ENCODE measurements at places on chromosomes 5 and 9. TPM values are rescaled to one million over a fixed set of nuclear protein-coding genes. Genes with fewer than 3 reads are reported as not detected.

DNA sequence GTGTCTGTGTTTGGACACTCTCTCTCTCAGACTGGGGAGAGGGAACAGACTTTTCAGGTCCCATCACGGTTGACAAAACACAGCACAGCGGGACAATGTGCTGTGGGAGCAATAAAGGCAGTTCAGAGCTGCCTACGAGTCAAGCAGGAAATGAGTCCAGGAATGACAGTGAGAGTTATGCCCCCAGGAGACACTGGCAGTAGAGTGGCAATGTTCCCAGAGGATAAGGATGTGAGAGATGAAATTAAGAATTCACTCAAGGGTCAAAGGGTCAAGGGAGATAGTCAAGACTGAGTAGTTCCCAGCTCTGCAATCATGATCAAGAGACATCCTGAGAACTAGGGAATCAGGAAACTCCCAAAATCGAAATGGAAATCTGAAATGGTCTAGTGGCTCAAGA lies 156.1 kb downstream of the LURAP1L start:
- no peak for DNase-seq

DNA sequence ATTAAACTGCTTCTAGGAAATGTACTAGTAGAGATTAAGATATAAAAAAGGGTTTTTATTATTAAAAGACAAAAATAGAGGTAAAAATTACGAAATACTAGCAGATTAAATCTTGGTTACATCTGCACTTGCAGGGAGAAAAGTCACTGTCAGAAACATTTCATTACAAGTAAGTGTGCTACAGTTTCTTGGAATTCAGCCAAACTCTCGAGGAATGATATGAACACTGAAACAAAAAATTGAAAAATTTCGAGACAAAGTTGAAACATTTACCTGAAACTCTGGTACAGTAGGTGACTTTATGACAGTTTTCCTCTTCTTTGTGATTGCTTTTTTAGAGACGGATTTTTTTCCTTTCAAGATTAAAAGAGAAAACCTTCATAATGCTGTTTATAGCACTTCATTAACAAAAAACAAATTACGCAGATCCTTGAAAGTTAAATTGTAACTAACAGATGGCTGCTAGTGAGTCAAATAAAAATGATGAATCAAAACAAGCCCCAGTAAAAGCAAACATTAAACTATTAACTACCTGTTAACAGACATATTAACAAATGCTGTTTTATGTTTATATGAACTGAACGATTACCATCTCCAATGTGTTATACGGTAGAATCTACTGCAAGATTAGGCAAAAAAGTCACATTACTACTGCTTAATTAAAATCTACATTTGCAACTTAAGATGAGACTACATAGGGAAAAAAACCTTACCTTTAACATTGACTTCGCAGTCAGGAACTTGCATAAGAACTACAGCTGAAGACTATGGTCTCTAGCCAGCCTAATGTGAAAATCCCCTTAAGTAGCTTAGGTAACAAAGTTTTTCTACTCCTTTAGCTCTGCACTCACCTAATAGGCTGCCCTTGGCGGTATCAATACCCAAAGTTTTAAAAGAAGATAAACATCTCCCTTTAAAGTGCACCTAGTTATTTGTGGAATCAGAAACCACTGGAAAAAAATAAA lies 61.4 kb downstream of the RANBP6 start:
- DNase-seq = no peak

DNA sequence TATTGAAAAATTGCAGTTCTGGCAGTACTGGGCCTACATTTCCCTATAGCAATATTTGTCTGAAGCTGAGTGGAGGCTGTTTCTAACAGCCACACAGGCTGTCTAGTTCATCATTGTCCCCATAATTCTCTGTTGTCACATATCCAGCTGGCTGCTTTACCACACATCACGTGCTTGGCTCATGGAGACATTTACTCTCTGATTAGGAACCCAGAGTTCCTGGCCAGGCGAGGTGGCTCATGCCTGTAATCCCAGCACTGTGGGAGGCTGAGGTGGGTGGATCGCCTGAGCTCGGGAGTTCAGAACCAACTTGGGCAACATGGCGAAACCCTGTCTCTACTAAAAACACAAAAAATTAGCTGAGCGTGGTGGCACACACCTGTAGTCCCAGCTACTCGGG lies 81.4 kb downstream of the PGM5 start:
- no peak for DNase-seq

DNA sequence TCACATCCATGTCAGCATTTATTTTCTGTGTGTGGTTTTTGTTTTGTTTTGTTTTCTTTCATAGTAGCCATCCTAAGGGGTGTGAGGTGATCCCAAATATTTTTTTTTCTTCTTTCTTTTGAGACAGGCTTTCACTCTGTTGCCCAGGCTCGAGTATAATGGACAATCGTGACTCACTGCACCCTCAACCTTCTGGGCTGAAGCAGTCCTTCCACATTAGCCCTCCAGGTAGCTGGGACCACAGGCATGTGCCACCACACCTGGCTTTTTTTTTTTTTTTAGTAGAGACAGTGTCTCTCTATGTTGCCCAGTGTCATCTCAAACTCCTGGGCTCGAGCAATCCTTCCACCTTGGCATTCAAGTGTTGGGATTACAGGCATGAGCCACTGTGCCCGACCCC lies 59.1 kb downstream of the CDC42SE2 start:
- DNase-seq = no peak

Gene SAPCD2
- total RNA-seq = 6.3 TPM

- no peak for DNase-seq
These were observed 43.4 kb upstream of the ZNF366 start for GRCh38 chr5:72550595-72550994.

DNA sequence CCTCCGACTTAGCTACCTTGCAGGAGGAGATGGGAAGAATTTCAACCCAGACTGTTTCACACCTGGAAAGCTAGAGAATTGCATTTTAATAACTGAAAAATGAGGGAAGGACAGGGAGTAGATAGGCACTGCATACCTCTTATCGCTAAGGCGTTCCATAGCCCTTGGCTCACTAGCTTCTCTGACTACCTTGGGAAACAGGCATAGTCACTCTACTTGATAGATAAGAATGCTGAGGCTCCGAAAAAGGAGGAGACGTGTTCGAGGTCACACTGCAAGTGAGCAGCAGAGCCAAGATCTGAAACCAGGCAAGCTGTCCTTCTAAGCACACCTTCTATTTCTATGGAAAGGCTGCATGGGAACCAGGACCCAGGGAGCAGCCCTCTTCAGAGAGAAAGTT lies 168.9 kb downstream of the CRB2 start:
- DNase-seq = no peak

Gene ZNF483
- 213 TPM for total RNA-seq

GRCh38 chr9:68500457-68501381 lies 40.0 kb downstream of the TMEM252 start:
- no peak for DNase-seq

DNA sequence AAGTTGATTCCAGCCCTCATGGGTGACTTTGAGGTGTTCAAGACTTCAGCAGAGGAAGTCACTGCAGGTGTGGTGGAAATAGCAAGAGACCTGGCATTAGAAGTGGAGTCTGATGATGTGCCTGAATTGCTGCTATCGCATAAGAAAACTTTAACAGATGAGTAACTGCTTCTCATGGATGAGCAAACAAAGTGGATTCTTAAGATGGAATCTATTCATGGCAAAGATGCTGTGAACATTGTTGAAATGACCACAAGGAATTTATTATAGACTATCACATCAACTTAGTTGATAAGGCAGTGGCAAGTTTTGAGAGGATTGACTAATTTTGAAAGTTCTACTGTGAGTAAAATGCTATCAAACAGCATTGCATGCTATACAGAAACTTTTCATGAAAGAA lies 17.1 kb upstream of the POU4F3 start:
- DNase-seq = no peak

DNA sequence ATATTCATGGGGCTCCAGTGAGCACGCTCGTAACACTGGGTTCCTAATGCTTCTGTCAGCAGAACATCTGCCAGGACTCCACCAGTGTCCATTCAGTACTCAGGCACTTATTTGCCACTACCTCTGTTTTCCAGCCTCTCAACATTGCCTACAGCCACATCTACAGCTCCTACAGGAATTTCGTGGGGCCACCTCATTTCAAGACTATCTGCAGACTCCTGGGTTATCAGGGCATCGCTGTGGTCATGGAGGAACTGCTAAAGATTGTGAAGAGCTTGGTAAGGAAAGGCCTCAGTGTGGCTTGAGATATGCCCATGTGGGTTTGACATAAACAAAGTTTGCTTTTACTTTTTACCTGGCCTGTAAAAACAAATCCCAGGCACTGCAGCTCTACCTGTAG lies 92.9 kb downstream of the CYFIP2 start:
- no peak for DNase-seq

Gene SLC6A19
- not detected for total RNA-seq

Gene PTPDC1
- 34.6 TPM for total RNA-seq

- DNase-seq = no peak
These were observed 5.2 kb upstream of the ST6GALNAC6 start for GRCh38 chr9:127904561-127905003.

DNA sequence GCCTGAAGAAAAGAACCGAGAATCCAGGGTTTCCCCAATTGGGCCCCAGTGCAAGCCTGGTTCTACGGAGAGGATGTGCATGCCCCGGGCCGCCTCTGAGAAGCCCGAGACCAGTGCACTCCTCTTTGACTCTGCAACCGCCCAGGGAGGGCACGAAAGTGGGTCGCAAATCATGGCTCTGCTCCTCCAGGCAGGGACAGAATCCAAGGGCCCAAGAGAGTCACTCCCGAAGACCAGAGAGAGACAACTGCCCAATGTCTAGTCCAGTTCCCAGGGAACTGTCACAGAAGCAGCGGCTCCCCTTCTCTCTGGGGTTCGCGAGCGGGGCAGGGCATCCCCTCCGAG lies 107.8 kb downstream of the PSD2 start:
- no peak for DNase-seq

Gene OR2K2
- not detected for total RNA-seq

GRCh38 chr9:33791117-33791516 lies 4.2 kb upstream of the PRSS3 start:
- DNase-seq = no peak

Gene IFNK
- total RNA-seq = not detected

- DNase-seq = no peak
These were observed 219.8 kb downstream of the FBXL7 start for GRCh38 chr5:15719784-15720183.

DNA sequence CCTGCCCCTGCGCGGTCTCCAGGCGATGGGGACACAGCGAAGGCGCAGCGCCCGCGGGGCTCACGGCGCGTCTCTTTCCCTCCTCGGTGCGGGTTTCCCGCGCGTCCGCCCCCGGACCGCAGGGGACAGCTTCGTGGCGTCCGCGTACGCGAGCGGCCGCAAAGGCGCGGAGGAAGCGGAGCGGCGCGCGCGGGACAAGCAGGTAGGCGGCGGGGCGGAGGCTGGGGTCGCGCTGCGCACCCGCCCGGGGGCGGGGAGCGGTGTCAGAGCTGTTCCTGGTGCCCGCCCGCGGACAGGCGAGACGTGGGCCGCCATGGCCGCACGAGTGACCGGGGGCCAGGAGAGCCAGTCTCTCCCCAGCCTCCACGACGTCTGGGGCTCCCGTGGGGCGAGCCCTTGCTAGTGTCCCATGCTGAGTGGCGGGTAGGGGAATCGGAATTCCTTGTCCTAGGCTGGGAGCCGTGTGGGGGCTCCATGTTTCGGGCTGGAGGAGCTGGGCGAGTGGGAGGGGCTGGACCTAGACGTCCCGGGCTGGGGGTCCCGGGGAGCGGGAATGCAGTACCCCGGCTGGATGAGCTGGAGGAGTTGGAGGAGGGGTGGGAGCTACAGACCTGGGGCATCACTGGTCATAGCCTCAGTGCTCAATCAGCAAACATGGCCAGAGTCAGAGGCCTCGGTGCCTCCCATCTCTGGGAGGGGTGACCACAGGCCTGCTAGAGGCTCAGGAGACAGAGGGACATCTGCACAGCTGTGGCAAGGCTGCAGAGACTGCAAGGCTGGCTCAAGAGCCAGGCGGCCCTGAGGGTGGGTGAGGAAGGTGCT lies 968 bp downstream of the NKD2 start:
- peak; percentile 26 for DNase-seq

GRCh38 chr5:11510889-11511288 lies 393.4 kb downstream of the CTNND2 start:
- DNase-seq = no peak

DNA sequence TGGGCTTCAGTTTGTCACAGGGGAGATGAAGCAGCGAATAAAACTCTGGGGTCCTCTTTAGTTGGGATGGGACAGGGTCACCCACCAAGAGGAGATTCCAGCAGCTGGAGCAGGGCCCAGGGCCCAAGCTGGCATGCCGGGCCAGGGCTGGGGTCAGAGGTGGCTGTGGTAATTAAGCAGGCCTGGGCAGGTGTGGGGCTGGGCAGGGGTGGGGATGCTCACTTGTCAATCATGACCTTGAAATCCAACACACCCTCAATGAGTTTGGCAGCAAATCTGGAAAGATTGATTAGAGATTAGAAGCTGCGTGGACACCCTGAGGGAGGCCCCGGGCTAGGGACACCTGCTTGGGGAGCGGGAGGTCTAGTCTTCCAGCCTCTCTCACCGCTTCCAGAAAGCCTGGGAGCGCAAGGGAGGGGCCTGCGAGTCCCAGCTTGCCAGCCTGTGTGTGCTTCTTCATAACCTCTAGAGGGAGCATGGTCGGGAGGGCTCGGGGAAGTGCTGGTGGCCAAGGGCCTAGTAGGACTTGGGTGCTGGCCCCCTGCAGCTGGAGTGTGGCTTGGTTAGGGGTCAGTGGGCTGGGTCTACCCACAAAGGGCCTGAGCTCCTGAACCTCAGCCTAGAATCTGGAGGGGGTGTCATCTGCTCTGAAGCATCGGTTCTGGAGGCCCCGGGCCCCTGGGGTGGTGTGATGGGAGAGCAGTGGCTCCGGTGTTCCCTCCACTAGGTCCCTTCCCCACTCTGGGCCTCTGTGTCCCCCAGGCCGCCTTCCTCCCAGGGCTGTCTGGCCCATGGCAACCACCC lies 7.6 kb downstream of the CRAT start:
- DNase-seq = peak; percentile 21

DNA sequence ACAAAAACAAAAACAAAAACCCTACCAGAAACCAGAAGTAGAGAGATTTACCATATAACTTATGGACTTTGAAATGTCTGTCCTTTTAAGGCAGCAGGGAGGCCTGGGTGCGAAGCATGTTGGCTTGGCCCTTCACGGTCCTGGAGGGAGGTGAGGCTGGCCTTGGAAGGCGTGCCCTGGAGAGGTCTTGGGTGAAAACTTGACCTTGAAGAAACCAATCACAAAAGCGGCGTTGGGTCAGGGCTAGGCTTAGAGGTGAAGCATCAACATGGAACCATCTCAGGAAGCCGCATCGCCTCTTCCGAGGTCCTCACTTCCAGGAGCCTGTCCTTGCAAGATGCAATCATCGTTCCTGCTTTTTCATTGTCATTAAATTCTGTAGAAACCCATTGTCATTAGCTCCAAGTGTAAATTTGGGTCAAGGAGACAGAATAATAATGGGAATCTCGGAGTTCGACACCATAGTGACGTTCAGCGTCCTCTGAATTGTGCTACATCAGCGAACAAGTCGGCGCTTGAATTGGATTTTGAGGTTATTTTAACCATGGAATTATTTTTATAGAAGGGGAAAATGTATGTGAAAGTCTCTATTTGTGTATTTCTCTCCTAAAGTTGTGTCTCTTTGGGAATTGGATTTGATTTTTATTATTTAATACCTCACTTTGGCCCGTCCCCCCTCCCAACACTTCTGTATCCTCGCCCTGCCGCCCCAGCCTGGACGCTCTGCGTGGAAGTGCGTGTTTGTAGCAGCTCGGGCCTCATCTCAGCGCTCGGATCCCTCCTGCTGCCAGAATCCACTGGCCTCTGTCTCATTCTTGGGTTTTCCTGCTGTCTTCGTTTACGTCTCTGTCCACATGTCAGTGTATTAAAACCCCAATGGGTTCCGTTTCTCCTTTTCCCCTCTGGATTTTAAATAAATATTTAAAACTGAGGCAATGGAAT lies 11.1 kb upstream of the ORM1 start:
- no peak for DNase-seq

- no peak for DNase-seq
These were observed 93.7 kb upstream of the IL6ST start for GRCh38 chr5:56088431-56088949.

- no peak for DNase-seq
These were observed 58.5 kb upstream of the IER5L start for GRCh38 chr9:129236441-129237145.

All from dorsolateral prefrontal cortex (tissue), 122 donors.